ENCODE measurements at places on chromosomes 16 and 17.

- no peak for DNase-seq
These were observed 6.5 kb upstream of the CDH5 start for GRCh38 chr16:66359811-66360608.

- no peak for DNase-seq
These were observed 1.0 kb upstream of the MYO18A start for GRCh38 chr17:29181226-29181625.

DNA sequence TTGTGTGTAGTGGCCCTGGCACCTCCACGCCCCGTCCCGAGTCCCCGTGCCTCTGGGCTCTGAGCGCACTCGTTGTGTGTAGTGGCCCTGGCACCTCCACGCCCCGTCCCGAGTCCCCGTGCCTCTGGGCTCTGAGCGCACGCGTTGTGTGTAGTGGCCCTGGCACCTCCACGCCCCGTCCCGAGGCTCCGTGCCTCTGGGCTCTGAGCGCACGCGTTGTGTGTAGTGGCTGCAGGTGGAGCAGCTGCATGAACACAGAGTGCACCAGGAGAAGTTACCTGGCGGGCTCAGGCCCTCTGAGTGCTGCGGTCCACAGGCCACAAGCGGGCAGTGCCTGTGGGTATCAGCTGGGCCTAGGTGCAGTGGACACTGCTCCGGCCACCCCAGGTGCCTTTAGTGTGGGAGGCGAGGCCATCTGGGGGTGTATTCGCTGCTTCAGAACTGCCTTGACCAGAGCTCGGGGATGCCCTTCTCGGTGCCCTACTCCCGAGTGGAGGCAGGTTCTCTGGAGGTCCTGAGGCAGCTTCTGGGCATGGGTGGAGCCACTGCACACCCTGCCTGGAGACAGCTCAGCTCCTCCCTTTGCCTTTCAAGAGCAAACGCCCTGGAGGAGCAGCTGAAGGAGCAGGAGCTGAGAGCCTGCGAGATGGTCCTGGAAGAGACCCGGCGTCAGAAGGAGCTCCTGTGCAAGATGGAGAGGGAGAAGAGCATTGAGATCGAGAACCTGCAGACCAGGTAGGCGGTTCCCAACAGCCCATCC lies 17.3 kb upstream of the CAPN15 start:
- no peak for DNase-seq

DNA sequence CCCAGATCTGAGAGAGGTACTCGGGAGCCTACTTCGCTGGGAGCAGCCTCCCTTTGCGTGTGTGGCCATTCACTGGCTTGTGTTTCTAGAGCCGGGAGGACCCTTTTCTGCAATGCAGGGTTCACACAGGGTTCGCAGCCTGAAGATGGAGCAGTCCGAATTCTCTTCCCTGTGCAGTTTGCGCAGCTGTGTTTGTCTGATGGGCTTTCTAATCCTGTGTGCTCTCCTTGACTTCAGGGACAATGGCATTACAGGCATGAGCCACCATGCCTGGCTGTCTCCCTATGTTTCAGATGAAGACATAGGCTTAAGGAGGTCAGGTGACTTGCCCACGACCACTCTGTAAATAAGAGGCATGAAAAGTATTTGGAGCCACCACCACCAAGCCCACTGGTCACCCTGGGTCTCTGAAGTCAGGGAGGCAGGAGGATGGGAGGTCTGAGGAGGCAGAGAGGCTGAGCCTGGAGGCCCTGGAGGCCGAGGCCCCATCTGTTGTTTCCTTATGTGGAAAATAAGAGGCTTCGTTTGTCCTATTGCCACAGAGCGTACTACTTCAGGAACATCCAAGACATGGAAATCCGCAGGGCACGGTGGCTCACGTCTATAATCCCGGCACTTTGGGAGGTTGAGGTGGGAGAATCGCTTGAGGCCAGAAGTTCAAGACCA lies 5.0 kb upstream of the STH start:
- no peak for DNase-seq

GRCh38 chr17:50353600-50354195 lies 7.8 kb downstream of the XYLT2 start:
- no peak for DNase-seq

DNA sequence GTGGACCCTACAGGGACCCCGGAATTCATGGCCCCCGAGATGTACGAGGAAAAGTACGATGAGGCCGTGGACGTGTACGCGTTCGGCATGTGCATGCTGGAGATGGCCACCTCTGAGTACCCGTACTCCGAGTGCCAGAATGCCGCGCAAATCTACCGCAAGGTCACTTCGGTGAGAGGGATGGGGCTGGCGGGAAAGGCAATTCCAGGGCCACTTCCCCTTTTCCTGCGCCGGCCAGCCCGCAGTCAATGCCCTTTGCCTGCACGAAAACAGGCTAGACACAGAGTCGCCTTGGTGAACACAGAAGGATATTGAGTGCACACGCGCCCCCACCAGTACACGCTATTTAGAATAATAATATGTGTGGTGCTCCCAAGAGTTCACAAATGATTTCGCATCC lies 4.0 kb downstream of the WNK4 start:
- DNase-seq, result no peak

- no peak for DNase-seq
These were observed 23.2 kb downstream of the MAP3K14 start for GRCh38 chr17:45293413-45294211.

- no peak for DNase-seq
These were observed 26.1 kb upstream of the COG7 start for GRCh38 chr16:23479138-23479537.

GRCh38 chr17:55117164-55117563 lies 147.6 kb upstream of the HLF start:
- DNase-seq, result no peak

DNA sequence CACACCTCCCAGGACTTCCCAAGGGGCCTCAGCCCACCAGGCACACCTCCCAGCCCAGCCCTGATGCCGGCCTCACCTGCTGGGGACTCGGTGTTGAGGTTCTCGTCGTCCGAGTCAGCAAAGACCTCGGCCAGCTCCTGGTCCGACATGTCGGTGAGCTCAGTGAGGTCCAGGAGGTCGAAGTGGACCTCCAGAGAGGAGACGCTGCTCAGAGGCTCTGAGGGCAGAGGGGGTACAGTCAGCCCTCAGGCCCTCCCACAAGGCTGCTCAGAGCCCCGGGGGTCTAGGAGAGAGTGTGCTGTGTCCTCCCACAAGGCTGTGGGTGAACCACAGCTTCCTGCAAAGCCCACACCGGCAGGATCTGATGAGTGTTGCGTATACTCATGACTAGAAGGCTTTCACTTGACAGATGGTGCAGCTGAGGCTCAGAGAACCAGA lies 10.5 kb downstream of the DBNDD1 start:
- peak; percentile 90 for DNase-seq

GRCh38 chr17:3704931-3705717 lies 9.2 kb upstream of the P2RX5 start:
- no peak for DNase-seq

DNA sequence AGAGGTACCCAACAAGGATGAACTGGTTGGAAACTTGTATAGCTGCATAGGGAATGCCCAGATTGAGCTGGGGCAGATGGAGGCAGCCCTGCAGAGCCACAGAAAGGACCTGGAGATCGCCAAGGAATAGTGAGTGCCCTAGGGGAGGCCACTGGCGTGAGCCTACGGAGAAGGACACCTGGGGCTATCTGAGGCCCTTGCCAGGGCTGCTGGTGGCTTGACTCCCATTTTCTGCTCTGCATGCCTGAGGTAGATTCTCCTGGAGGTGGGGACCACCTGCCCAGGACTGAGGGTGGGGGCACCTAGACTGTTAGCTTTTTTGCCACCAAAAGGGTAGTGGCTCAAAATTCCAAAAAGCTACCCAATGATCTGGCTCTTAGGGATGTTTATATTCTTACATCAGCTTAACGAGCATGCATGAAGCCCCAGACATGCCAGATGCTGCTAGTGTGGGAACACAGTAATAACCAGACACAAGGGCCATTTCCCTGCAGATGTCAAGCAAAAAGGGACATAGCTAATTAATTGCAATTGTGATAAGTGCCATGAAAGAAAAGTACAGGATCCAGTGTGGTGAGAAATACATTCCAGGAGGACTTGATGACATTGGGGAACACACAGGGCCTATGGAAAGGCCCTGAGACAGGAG lies 8.8 kb downstream of the ODAD4 start:
- DNase-seq, result no peak

GRCh38 chr16:12057266-12057665 lies 80.7 kb downstream of the SNX29 start:
- DNase-seq, result no peak

GRCh38 chr17:15341385-15341849 lies at the start of gene TEKT3:
Gene TEKT3 (minus strand): TSS chr17:15341597. CDS start chr17:15331585, 10,012 bp downstream.
- peak; percentile 3 for DNase-seq

DNA sequence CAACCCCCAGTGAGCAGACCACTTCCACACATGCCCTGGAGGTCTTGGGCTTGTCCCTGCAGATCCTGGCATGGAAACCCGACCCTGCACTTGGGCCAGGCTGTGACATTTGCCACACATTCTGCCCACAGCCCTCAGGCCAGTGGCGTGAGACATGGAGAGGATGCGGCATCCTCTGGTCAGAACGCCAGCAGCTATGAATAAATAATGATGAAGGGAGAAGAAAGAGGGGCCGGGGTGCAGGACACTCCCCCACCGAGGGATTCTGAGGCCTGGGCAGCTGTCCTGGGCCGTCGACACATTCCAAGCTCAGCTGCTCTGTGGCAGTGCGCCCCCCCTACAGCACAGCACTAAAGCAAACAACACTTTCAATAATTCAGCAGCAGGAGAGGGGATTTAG lies 148.8 kb downstream of the ENGASE start:
- no peak for DNase-seq

DNA sequence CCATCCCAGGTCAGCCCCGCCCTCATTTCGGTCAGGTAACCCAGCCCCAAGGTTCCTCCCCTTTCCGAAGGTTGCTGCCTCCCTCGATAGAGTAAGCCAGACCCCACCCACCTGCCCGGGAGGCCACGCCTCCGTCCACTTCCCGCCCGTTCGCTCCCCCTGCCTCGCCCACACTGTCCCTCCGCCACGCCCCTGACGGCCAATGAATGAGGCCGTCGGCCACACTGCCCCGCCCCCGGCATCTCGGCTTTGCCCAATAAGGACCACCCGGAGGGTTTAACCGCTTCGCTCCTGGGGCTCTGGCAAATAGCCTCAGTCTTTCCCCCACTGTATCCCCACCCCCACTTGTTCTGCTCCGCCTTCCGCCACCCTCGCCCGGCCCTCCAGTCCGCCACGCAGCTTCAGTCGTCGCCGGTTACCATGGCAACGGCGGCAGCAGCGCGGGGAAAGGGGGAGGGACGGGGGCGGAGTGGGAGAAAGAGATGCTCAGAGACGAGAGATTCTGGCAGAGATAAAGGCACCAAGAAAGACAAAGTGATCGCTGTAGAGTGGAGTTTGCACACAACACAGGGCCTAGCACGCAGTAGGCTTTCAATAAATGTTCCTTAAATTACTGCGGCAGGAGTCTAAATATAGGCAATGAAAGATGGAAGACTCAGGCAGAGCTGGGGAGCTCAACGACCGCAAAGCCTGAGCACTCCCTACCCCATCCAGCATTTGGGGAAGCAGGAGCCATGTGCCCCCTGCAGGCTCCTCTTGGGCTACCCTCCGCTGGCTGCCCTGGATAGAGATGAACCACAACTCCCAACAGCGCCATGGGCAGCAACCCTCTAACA lies 5.1 kb downstream of the DLG4 start:
- peak; percentile 99 for DNase-seq

DNA sequence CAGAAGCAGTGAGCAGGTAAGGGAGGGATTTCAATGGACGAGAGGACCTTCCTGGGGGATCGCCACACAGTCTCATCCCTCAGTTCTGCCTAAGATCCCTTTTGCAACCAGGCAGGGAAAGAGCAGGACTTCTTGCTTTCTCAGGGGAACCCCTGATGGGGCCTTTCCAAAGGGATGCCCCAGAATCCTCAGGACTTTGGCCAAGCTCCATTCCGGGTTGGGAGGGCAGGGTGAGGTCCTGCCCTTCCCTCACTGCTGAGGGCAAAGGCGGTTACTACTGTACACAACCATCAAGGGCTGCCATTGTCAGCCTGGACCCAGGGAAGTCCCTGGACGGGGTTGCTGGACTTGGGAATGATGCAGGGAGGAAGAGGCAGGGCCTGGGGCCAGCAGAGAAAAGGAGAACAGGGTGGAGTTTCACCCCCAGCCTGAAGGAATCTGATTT lies 9.7 kb downstream of the PRR29 start:
- DNase-seq, result no peak

- DNase-seq, result peak; percentile 82
These were observed 28.0 kb downstream of the PRKCB start for GRCh38 chr16:23863511-23864422.

DNA sequence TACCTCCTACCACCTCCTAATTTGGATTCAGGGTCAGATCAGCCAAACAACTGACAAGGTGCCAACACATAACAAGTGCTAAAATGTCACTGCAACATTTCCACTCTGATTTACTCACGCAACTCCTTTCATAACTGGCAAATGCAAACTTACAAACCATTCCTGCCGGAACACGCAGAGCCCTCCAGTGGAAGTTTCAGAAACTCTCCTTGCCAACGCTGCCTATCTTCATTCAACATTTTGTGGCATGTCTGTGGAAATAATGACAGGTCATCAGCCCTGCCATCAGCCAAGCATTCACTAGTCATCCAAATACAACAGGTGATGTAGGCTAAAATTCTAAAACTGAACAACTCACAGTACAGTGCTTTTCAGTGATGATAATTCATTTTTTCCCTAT lies 37.7 kb upstream of the OR3A1 start:
- no peak for DNase-seq

DNA sequence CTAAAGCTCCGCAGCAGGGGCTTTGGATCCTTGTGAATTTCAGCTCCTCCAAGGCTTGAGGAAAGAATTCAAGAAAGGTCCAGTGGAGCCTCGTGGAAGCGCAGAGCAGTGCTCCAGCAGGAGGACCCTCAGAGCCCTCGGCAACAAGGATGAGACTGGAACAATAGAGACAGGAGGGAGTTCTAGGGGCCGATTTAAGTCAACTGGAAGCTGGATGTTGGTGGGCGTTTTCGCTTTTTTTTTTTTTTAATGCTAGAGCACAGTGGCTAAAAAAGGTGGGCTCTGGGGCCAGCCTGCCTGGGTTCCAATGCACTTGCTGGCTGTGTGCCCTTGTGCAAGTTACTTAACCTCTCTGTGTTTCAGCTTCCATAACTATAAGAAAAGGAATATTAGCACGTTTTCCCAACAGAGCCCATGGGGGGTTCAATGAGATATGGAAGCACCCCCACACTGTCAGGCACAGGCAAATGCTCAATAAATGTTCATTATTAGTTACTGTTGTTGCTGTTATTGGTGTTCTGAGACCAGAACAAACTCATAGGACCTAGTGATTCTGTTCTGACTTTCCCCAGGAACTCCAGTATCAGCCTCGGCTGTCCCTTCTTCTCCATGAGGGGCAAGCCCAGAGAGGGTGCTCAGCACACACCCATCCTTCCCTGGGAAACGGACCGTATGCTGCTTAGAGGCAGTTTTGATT lies 5.3 kb upstream of the CBX8 start:
- DNase-seq, result peak; percentile 25

- DNase-seq, result no peak
These were observed 12.4 kb downstream of the ZFPM1 start for GRCh38 chr16:88465387-88465983.

DNA sequence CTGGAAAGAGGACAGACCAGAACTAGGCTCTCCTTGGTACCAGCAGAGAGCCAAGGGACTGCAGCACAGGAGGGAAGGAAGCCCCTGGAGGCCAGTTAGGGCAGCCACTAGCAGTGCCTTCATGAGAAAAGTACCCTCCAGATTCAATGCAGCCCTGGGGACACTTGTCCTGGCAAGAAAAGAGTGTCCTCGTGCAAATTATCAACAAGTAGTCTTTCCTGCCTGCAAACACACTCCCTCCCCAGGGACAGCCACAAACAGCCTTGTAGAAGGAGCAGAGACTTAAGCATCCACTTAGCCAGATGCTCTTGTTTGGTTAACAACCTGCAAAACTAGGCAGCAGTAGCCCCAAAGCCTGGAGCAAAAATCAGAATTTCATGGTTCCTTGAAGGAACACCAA lies 24.3 kb downstream of the CENPV start:
- no peak for DNase-seq
